ENCODE measurements at places on chromosomes 4 and X.

DNA sequence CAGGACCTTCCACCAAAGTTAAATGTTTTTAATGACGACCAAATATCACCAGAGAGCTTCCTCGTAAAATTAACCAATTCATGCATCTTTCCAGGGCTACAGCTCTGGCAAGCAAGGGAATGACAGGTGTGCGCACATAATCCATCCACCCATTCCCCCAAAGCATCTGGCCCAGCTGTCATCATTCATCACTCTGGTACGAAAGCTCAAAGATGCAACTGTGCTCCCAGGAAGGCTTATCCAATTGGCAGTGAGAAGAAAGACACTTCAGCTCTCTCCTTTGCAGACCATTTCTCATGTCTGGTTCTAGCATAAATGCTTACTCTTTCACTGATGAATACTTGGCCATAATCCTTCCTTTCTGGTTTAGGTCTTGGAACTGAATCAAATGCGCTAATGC lies 139.2 kb downstream of the NSUN7 start:
- no peak for DNase-seq

GRCh38 chrX:8946563-8946962 lies 87.4 kb downstream of the FAM9B start:
- no peak for DNase-seq

GRCh38 chr4:3317011-3317655 lies 24.3 kb downstream of the RGS12 start:
- DNase-seq, result no peak

- no peak for DNase-seq
Observed at GRCh38 chr4:37138019-37138653, 106.4 kb upstream of the NWD2 start.

- DNase-seq, result no peak
Observed at GRCh38 chr4:110372485-110372884, 103.5 kb upstream of the ENPEP start.

Measured in NCI-H1930 (cell line).